Ecto neural progenitor cell (in vitro differentiated cells): ENCODE measurements at places on chromosomes 16 and 17.
A peak's percentile ranks its signal among the peaks of the same experiment; 100 is the strongest.

- DNase-seq: no peak
These were observed 3.1 kb upstream of the TNFSF13 start for GRCh38 chr17:7555320-7555948.

GRCh38 chr17:12554251-12554650 is 111.4 kb upstream of the MYOCD start:
- DNase-seq: no peak

GRCh38 chr16:53504665-53505064 is 1.7 kb upstream of the AKTIP start:
- DNase-seq: peak; percentile 40

- DNase-seq: no peak
These were observed 63.8 kb downstream of the SMPD3 start for GRCh38 chr16:68384288-68385161.

- peak; percentile 84 for DNase-seq
These were observed at the start of gene ACSF2 for GRCh38 chr17:50425682-50426471. Gene ACSF2 (plus strand): TSS chr17:50426218. CDS start chr17:50426262, 44 bp downstream.

GRCh38 chr16:12327971-12328726 is 351.6 kb downstream of the SNX29 start:
- DNase-seq: no peak

DNA sequence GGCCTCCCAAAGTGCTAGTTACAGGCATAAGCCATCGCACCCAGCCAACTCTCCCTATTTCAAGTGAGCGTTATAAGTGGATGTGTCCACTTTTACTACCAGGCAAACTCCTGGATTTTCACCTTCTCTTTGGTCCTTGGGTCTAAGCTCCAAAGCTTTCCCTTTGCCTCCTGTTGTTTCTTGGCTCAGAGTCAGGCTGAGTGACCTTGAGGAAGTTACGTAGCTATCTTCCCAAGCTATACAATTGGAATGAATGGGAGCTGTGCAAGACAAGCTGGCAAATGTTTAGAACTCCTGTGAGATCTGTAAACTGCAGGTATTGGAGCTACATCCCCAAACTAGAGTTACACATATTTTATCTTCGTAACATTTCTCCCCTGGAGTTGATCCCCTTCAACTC is 20.3 kb downstream of the NXPH3 start:
- DNase-seq: no peak

DNA sequence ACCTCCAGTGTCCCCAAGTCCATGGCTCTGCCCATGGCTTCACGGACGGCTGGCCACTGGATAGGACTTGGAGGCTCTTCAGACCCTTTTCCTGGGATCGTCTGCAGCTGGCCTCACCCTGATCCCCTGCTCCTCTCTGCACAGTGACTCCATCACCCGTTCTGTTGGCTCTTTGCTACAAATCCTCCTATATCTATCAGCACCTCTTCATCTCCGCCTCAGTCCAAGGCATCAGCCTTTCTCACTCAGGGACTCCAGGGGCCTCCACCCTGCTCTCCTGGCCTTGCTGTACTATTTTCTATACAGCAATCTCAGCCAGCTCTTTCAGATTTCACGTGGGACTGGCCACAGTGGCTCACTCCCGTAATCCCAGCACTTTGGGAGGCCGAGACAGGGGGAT is 10.7 kb upstream of the SNN start:
- DNase-seq: no peak

- peak; percentile 67 for DNase-seq
These were observed 15.7 kb upstream of the CPPED1 start for GRCh38 chr16:12819126-12820117.

DNA sequence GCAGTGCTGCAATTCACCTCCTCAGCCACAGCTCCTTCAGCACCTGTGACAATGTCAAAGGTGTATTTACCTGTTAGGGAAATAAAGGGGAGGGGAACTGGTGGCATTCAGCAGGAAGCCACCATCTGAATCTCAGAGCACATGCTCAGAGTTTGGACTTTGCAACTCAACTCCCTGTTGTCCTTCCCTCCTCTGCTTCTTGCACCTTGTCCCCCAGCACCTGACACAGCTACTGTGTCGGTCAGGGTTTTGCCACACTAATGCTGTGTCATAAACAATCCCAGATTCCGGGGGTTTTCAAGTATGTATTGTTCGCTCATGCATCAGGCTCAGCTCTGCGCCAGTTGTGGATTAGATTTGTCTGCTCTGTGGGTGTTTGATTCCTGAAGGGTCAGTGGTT is 43.7 kb downstream of the HSBP1 start:
- no peak for DNase-seq

GRCh38 chr17:45812102-45812501 is 28.0 kb downstream of the CRHR1 start:
- DNase-seq: no peak

- DNase-seq: no peak
These were observed 292.0 kb upstream of the TOM1L1 start for GRCh38 chr17:54608634-54609155.

GRCh38 chr16:2028146-2028545 is 1.4 kb downstream of the NHERF2 start:
- DNase-seq: no peak

- DNase-seq: no peak
These were observed 2.3 kb downstream of the ENKD1 start for GRCh38 chr16:67664258-67664657.

GRCh38 chr17:180381-181244 is 837 bp downstream of the DOC2B start:
- peak; percentile 72 for DNase-seq

- no peak for DNase-seq
These were observed 35.6 kb downstream of the CCDC42 start for GRCh38 chr17:8709006-8709405.
